ENCODE measurements at places on chromosomes 5 and 9.

DNA sequence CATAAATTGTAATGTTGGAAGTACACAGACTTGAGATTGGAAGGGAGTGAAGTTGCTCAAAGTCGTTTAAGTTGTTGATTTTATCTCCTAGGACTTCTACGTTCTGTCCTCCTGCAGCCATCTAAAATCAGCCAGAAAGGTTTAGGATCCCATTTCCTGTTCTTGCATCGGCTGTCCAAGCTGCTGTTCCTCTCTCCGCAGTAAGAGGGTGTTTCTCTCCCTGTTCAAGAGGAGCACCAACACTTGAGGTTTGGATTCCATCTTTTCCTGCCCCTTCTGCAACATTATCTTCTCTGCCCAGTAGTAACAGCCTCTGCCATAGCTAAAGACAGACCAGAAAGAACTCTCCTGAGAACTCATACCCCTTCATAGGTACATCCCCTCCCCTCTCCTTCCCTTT is 373.4 kb downstream of the GADD45G start:
- DNase-seq = no peak

DNA sequence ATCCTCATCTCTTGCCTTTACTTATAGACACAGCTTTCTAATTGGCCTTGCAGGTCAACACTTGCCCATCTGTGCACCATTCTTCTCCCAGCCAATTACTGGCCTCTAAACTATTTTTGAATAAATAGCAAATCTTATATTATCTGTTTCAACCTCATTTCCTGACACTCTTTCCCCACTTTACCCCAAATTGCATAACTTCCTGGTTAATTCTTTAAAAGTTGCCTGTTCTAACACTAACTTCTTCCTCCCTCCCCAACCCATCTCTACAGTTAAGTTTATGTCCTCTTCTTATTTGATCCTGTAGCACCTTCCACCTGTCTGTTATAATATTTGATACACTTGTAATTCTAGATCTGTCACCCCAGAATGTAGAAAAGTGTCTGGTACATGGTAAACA is 372.1 kb downstream of the PDE4D start:
- no peak for DNase-seq

DNA sequence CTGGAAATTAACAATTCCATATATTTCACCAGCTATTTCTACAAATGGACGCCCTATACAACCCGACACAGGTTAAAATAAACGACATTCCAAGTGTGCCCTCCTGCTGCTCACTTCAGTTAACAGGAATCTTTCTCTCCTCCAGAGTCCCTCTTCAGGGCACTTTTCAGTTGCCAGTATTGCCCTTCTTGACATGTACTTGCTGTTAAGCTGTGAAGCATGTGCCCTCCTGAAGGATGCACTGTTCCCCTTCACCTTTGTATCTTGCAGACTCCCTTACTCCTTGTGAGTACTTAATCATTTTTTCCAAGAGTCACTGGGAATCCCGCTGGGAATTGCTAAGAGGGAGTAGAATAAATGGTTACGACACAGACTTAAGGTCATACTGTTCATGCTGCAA is 364.1 kb downstream of the CTNND2 start:
- DNase-seq = no peak

DNA sequence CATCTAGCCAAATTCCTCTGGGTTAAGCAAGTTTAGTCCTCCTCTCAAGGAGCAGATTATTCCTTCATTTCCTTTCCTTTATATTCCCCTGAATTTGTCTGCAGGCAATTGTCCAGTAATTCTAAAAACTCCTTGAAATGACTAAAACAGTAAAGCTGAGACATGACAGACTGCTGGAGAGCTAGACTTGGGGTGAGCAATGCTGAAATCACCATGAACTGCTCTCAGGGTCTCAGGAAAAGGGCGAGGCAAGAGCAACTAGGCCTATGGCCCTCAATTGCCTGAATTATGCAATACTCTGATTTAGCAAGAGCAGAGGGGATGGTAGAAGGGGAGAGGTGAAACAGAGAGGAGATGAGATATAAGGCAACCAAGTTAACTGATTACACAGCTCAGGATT is 172.9 kb upstream of the NREP start:
- DNase-seq = no peak

DNA sequence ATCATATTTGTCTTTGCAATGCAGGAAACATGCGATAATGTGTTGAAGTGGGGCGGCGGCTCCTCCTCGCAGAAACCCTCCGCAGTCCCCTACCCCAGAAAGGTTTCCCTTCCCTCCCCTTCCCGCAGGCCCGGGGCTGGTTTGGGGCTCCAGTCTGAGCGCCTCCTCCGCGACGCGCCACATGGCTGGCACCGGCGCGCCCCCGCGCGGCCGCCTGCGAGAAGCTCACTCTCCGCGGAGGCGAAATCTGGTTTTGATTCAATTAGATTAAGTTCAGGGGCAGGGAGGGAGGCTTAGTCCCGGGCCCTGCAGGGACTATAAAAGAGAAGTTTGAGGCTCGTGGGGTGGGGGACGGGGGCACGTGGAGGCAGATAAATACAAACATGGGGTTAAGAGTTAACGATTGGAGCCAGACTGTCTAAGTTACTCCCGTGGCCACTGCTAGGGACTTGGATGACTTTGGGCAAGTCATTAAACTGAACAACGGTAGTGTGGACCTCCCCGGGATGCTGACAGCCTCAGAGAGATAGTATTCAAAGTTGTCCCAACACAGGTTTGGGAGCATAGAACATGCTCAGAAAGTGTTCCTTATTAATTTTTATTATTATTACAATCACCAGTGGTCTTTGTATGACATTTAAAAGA is 69.4 kb downstream of the MSX2 start:
- DNase-seq = peak; percentile 3

DNA sequence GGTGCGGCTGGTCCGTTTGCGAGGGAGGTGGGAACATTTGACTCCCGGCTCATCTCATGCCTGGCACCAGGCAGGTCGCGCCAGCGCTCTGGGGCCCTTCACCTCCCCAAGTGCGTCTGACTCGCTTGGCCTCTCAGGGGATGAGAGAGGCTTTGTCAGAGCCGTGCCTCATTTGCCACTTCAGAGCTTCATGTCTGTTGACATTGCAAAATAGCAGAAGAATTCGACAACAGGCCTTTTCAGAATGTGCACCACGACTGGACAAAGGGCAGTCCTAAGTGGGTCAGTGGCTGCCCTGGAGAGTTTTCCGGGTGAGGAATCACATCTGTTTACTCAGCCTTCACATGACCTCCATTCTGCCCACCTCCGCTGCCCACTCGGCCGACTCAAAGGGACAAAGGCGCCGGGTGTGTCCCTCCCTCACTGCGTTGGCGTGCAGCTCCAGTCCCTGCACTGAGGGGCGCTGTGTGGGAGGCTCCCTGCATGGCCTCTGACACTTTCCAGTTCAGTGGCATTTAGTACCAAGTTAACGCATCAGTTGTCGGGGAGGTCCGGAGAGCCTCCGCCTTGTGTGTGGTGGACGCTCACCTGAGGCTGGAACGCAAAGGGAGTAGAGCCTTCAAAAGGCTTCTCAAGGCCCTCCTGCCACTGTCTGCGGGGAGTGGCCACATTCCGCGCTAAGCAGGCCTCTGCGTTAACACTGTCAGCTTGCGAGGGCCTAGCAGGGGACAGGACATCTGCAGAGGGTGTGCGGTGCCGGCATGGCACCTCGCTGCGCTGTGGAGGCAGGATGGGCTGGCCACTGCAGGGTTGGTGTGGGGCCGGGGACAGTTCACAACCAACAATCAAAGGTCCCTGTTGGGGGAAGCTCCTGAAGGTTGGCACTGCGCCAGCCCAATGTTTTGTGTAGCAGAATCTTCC is 171.5 kb downstream of the NXNL2 start:
- no peak for DNase-seq

GRCh38 chr5:89064054-89064453 is 181.1 kb upstream of the MEF2C start:
- DNase-seq = no peak

DNA sequence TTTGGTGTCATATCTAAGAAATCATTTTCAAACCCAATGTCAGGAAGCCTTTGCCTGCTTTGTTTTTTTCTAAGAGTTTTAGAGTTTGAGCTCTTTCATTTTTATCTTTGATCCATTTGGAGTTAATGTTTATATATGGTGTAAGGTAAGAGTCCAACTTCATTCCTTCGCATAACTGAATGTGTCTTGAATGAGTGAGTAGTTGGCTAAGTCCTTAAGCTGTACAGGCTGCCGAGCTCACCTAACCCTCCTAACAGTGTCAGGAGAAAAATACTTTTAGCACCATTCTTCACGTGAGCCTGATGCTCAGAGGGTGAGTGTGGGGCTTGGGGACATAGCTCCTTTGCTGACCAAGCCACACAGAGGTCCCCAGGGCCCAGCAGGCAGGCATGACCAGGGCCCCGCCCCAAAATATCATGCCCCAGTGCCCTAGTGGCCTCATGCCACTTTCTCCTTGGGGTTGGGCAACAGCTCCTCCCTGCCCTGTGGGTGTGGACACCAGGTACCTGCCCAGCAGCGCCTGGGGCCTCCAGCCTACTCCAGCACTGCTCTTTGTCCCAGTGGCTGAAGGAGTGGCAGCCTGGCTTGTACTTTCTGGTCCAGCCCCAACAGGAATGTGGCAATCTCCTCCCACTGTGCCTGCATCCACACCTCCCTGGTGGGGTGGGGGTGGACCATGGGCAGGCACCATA is 17.2 kb downstream of the PPARGC1B start:
- no peak for DNase-seq

- DNase-seq = peak; percentile 91
These were observed 174.0 kb downstream of the GDNF start for GRCh38 chr5:37665889-37666288.

DNA sequence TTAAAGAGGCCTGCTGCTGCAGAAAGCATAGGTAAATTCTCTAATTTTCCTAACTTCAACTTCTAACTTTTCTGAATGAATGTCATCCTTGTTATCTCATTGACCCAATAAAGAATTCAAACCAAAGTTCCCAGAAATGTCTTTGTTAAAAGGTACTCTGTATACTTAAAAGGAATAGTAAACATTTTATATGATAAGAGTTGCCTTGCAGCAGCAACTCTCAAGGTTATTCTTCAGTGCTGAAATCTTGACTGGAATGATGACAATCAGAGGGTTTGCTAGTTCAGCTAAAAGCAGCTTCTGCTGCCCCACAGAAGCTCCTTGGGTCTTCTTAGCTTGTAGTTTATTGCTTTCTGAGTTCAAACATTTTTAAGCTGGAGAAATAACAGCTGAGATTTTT is 28.3 kb downstream of the FGF10 start:
- DNase-seq = no peak

DNA sequence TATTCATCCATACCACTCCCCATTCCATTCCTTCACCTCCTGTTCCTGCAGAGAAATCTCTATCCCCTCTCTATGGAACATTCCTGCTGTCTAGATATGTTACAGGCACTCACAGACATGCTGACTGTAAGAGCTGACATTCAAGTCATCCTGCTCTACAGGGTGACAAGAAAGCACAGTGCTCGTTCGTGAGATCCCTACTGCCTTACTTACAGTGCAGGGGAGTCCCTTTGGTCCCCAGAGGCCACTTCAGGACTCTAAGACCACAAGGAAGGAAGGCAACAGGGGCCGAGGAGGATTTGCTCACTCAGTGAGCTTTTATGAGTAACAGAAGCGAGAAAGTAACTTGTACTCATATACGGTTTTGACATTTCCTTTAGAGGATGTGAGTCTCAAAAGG is 110.5 kb downstream of the GAS1 start:
- DNase-seq = no peak

DNA sequence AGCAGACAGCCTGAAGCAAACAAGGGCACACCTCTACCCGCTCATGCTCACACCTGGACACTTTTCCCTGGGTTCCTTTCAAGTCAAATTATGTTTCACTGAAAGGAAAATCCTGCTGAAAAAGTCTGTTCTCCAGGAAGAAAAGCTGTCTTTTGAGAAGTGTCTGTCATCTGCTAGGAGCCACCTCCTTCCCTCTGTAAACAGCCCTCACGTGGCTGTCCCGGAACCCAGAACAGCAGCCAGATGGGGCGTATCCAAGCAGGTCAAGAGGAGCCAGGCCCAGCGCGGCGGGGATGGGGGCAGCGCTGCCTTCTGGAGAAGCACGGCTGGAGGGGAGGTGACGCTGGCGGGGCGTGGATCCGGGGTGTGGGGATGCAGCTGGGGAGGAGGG is at the start of gene PNPLA7:
TSS of gene PNPLA7 (minus strand) at position 172 of the 391 bp plus-strand sequence. CDS start 205 bp downstream, outside the sequence.
- peak; percentile 76 for DNase-seq

DNA sequence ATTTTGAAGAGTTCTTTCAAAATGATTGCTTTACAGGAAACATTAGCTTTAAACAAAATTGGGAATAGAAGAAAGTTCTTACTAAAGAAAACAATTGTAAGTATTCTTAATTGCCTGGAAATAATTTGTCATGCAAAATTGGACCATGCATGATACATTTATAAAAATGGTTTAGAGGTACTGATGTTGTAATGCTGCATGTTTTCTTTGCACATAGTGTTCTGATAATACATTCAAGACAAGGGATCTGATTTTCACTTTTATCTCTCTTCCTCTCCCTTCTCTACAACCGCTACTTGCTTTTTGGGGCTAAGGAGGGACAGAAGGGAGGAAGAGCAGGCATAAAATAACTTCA is 211.6 kb upstream of the MPDZ start:
- DNase-seq = no peak

- DNase-seq = no peak
These were observed 101.4 kb downstream of the LHFPL2 start for GRCh38 chr5:78547183-78547582.

GRCh38 chr9:135379540-135380267 is 99.9 kb upstream of the PPP1R26 start:
- DNase-seq = no peak

GRCh38 chr5:89011778-89012711 is 129.1 kb upstream of the MEF2C start:
- no peak for DNase-seq

GRCh38 chr9:110083866-110084265 is 124.1 kb downstream of the C9orf152 start:
- DNase-seq = no peak

GRCh38 chr5:81239613-81240012 is 6.5 kb downstream of the CKMT2 start:
- no peak for DNase-seq

DNA sequence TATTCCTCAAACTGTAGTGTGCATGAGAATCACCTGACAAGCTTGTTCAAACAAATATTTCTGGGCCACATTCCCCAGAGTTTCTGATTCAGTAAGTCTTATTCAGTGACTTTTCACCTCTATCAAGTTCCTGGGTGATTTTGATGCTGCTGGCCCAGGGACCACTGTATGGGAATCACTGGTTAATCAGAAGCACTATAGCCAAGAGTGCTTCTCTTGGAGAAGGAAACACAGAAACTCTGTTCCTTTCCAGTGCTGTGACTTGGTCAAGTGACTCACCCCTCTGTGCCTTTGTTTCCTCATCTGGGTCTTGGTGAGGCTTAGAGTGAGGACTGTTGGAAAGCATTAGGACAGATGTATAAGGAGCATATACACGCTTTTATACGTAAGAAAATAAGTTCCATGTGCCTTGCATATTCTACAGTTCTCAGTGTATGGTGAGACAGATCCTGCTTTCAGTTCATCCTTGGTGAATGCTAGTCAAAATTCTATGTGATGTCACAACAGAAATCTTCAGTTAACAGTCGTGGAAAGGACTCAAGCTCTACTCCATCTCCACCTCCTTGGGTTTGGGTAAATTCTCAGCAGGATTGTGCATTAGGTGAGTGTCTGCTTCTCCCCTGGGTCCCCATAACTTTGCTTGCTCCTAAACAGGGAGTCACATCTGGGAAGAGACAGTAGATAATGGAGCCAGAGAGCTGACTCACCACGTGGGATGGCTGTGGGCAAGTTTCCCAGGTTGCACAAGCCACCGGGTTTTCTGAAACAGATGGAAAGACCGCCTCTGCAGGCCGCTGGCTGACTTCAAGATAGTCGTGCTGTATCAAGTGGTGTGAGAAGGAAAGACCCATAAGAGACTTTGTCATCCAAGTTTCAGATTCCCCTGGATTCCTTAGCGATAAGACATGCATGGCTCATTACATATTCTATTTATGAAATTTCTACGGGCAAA is 117.0 kb downstream of the NXNL2 start:
- no peak for DNase-seq

GRCh38 chr5:123875561-123876275 is 363.7 kb downstream of the CSNK1G3 start:
- DNase-seq = no peak

Measured in dermis microvascular lymphatic vessel endothelial cell (primary cell).